Spinal cord (tissue), 10 donors: ENCODE measurements at places on chromosomes 1 and 21.
A peak's percentile ranks its signal among the peaks of the same experiment; 100 is the strongest.

DNA sequence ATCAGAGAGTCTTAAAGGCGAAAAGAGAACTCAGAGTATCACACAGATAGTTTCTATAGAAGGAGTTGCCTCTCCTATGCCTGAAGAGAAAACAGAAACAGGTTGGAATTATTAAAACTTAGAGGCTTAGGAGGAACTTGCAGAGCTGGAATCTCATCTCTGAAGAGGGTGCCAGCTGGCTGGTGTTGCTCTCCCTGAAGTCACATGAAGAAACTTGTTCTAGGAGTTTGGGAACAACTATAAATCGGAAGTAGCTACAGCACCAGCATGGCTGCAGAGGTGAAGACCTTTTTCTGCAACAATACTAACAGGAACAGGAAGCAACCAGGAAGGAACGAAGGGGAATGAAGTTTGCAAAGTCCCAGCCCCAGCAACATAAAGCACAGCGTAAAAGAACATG, 35.8 kb downstream of the FMO3 start:
- no peak for DNase-seq

DNA sequence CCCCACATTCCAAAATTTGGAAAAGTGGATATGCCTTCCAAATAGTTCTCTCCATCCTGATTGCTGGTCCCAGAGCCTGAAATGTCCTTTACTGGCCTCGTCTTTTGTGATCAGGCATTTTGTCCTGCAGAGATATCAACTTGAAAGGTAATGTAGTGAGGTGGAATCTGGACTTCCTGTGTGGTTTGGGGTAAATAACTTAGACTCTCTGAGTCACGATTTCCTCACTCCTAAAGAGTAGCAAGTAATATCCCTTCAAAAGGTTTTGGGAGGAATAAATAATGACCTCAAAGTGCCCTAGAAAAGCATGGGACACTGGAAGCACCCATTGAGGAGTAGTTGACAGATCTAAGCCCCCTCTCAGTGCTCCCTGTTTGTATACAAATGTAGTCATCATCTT, 426.6 kb downstream of the OMA1 start:
- no peak for DNase-seq

DNA sequence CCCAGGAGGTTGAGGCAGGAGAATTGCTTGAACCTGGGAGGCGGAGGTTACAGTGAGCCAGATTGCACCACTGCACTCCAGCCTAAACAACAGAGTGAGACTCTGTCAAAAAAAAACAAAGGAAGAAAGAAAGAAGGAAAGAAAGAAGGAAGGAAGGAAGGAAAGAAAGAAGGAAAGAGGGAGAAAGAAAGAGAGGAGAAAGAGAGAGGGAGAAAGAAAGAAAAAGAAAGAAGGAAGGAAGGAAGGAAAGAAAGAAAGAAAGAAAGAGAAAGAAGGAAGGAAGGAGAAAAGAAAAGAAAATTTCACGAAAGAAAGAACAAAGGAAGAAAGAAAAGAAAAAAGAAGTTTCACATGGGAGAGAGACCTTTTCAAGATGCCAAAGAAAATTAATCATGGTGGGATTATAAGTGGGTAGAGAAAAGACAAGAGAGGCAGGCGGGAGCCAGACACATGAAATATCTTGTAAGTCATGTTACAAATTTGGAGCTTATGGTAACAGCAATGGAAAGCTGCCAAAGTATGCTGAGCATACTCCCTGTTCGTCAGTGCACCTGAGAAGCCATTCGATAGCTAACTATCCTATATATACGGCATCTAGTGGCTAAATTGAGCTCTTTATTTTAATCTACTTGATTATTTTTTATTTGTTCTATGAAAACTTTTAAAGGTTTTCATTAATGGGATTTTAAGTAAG, 41.3 kb upstream of the TNFSF4 start:
- DNase-seq: no peak

GRCh38 chr1:206921772-206922265, at the start of gene FCMR:
FCMR (minus strand) TSS chr1:206921941; CDS start chr1:206921854, 87 bp downstream.
- no peak for DNase-seq

DNA sequence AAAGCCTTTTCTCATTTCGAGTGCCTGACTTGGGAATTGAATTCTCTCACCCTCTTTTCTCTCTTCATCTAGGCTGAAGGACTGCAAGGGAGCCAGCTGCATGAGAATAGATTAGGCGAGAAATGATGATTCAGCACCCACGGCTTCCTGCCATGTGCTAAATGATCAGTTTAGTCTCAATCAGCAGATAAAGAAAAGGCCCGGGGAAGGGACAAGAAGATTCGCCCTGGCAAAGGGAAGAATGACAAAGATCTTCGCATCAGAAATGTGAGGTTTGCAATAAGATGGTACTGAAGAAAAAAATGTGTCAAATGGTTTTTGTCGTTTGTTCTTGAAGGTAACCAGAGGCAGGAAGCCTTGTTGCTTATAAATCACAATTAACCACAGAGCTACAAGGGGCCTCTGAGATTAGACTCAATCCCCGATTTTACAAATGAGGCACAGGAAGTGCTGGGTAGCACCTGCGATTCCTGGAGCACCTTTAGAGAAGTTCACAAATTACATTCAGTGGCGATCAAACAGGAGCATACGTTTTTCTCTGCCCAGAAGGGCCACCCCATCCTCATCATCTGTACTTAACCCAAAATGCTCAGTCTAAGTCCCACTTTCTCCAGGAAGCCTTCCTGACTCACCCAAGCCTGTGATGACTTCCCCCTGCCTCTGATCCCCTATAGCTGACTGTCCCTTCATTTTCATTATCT, 183.4 kb downstream of the ZNF281 start:
- peak; percentile 35 for DNase-seq

- no peak for DNase-seq
Observed at GRCh38 chr1:110390096-110390495, 730 bp downstream of the SLC16A4 start.

DNA sequence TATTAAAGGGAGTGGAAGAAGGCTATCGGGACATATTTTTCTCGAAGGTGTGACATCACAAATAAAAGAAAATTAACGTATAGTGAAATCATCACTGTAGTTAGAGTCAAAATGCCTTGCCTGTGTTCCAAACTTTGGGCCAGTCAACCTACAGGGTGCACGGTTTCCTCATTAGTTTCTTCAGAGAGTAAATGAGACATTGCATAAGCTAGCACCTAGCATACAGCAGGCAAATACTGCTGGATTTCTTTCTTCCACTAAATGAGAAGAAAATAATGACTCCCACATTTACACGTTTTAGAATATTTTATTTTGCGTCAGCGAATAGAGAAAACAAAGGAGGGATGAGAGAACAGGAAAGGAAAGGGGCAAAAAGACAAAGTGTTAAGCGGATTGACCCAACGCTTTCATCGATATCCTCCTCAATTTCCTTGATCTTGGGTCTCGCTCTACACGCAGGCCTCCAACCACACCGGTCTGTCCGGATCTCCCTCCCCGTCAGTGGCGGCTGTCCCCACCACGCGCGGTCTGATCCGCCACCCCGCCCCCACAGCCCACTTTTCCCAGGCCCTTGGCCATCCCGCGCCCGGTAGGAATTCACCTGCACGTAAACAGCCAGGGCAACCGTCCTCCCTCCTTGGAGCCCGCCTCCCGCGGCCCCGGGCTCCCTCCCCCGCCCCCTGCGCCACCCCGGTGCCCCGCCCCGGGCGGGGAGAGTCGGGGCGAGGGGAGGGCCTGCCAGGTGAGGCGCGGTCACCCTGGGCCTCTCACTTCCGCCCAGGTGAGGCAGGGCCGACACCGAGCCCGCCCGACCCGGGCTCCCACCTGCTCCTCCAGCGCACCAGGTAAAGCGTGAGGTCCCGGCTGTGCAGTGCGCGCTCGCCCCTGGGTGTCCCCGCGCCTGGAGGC, at the start of gene PATJ:
Gene PATJ (plus strand): TSS at position 770 of the 909 bp plus-strand sequence. CDS start 20,413 bp downstream, outside the sequence.
- peak; percentile 76 for DNase-seq

DNA sequence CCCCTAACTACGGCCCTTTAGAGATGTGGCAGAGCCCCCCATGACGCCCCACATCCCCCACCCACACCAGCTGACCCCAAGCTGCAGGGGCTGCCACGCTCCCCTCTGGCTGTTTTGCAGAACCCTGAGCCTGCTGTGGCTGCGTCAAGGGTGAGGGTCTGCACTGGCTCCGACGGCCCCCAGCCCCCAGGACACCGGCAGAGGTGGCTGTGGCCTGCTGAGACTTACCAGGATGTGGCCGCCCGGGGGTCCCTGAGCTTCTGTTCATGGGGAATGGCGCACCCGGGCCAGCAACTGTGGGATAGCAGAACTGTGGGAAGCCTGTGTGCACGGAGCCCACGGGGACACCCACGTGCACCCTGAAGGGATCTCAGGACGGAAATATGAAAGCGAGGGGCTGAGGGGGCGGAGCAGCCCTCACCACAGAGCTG, 12.8 kb upstream of the RNF223 start:
- no peak for DNase-seq

DNA sequence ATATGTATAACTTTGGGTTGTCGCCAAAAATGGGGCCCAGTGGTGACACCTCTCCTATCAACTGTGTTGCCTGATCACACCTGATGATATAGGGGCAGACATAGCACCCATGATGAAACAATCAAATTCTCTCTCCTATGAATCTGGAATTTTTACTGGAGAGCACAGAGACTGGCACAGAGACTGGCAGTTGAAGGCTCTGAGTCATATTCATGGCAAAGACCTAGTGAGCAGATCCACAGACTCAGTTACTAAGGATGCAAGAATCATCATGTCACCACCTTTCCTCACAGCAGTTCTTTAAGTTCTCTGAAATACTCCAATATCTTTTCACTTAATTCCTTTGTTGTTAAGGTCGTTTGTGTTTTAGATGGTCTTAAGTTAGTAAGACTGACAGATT, 60.0 kb downstream of the APCS start:
- no peak for DNase-seq
